ENCODE measurements at places on chromosomes 6 and 20.

GRCh38 chr6:122869437-122870024, 80.5 kb downstream of the SMPDL3A start:
- DNase-seq: peak; percentile 38

GRCh38 chr20:38313676-38314075, 9.7 kb downstream of the BPI start:
- no peak for DNase-seq

DNA sequence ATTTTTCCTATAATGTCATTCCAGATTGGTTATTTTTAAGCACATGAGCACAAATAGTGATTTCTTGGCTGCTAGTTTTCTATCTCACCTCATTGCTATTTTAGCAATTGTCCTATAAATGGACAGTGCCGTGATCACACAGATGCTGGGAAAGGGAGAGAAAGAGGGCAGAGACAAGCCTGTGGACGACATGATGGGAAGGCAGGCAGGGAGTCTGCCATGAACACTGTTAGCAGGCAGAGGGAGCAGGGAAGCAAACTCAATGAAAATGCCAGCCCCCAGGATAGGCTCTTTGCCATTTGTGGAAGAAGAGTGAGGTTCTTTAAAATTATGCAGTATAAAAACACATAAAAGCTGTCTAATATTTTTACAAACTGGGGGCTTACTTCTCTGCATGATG, 96.8 kb downstream of the ADTRP start:
- DNase-seq: no peak

- no peak for DNase-seq
Measured at GRCh38 chr6:135088818-135089809, 34.5 kb upstream of the HBS1L start.

DNA sequence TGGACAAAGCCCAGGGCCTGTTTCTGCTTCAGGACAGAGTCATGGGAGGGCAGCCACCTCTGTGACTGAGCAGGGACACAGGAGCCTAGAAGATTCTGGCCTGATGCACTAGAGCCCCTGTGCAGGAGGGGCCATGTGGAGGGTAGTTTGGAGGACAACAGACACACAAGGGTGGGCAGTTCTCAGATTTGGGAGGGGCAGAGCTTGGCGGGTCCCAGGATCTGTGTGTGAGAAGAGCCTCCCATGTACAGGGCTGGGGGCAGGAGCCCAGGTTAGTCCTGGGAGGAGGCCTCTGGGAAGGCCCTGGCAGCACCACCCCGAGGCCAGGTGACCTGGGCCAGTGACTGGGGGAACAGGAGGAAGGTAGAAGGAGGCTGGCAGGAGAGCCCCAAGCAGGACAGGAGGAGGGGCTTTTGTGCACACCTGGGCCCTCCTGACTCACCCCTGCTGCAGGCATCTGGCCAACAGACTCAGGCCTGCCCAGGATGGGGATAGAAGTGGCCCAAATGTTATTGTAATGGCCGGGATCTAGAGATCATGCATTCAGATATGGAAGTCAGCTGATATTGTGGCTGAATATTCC, 1.4 kb upstream of the ULBP3 start:
- DNase-seq: no peak

DNA sequence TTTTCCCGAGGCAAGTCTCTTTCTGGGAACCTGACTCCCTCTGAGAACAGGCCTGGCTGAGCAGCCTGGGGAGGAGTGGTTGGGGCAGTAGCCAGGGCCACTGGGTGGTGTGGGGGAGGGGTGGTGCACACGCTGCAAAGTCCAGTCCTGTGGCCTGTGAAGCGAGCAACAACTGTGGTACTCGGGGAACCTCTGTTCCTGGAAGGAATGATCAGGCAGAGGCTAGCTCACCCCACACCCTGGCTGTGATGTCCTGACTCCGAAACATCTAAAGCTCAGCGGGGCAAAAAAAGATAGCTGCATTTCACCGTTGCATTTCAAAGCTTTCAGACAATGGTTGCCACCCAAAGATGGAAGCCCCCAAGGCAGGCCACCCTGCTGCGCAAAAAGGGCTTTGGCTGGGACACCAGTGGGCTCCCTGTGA, 25.5 kb downstream of the PCK1 start:
- no peak for DNase-seq

GRCh38 chr6:152356016-152356415, 281.1 kb downstream of the SYNE1 start:
- no peak for DNase-seq

DNA sequence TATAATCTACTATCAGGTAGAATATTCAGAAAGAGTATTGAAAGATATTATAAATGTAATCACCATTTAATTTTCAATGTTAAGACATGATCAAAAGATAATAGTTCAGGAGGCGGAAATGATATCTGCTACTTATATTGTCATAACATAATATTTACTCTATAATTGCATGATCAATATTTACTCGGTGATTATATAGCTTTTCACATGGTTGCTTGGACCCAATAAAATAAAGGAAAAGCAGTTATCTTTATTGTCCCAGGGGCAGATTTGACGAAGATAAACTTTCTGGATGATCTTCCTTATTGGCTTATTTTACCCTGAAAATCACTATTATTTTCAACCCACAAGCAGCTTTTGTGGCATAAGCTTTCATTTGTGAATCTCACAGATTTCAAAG, 350.4 kb downstream of the HACE1 start:
- no peak for DNase-seq
